ENCODE measurements at places on chromosomes 3 and 15.

GRCh38 chr15:90020021-90020735 lies 19.1 kb downstream of the ZNF710 start:
- no peak for DNase-seq

DNA sequence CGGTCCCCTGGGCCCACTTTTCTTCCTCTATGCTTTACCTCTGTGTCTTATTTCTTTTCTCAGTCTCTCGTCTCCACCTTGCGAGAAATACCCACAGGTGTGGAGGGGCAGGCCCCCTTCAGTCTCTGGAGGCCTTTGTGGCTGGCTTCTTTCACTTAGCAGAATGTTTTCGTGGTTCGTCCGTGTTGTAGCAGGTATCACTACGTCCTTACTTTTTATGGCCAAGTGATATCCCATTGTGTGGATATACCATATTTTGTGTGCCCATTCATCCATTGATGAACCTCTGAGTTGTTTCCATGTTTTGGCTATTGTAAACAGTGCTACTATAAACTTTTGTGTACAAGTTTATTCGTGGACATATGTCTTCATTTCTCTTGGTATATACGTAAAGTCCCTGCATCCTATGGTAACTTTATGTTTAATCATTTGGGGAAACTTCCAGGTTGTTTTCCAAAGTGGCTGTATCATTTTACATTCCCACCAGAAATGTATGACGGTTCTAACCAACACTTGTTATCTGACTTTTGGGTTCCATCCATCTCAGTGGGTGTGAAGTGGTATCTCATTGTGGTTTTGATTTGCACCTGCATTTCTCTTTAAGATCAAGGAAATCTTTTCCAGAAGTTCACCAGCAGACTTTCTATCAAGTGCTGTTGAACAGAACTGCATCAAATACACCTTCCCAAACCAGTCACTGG lies 5.6 kb downstream of the PIGZ start:
- DNase-seq, result no peak

DNA sequence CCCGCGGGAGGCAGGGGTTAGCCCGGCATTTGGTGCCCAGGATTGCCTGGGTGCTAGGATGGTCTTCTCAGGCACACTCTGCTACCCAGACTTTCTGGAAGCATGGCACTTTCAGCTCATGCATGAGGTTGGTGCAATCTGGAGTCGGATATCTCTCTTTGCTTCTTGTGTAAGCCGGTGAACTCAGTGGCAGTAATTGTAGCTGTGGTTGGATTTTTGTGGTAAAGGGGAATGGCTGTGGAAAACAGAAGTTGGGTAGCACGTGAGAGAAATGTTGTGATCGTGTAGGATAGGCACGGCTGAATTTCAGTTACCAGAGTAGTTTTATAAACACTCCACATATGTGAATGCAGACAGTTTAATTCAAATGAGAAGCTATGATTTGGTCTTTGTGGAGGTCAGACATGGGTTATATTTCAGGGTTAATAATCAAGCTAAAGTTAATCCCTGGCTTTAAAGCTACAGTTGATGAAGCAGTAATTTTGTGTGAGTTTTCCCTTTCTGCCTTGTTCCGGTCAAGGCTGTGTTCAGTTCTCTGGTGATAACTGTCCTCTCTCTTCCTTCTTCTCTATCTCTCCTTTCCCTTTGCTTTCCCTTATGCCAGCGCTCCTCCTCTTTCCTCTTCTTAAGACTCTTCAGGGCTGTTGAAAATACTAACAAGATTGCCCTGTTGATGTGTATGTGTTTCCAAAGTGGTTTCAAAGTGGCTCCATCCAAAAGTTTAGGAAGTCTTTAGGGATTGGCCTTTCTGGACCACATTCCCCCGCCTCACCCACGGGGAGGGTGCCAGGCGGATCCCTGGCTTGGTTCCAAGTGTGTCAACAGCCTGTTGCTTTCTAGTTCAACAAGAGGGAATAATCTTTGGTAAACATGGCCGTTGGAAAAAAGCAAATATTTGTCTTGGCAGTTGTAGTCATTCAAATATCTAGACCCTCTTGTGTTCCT lies 404.6 kb upstream of the C2CD4B start:
- DNase-seq, result peak; percentile 59

GRCh38 chr3:112803467-112803866 lies 43.2 kb downstream of the CD200R1L start:
- DNase-seq, result no peak

- DNase-seq, result no peak
These were observed 19.0 kb upstream of the FAM240A start for GRCh38 chr3:46593274-46593862.

GRCh38 chr3:40938591-40938990 lies 260.7 kb upstream of the CTNNB1 start:
- DNase-seq, result no peak

- DNase-seq, result no peak
These were observed 23.1 kb upstream of the MBNL1 start for GRCh38 chr3:152245498-152246170.

DNA sequence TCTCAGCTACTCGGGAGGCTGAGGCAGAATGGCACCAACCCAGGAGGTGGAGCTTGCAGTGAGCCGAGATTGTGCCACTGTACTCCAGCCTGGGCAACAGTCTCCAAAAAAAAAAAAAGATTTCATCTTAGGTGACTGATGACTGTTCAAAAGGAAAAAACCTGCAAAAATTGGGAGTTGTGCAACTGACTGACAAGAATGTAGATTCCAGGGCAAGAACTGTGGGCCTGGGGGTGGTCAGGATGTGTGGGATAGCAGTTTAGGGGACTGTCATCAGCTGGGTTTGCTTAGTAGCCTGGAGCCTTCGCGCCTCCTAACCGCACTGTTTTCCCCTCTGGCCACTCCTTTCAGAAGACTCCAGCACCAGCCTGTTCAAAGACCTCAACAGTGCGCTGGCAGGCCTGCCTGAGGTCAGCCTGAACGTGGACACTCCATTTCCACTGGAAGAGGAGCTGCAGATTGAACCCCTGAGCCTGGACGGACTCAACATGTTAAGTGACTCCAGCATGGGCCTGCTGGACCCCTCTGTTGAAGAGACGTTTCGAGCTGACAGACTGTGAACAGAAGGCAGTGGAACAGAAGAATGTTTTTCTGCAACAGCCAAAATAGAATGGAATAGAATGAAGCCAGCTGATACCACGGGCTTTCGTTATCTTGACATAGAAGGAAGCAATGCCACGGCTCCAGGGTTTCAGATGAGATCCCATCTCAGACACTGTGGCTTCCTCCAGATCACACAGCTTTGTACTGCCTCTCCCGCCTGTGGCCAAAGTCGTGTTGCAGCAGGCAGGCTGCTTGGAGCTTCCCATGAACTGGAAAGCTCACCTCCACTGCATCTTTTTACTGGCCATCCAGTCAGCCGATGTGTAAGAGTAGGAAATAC lies 75.3 kb upstream of the BLM start:
- DNase-seq, result no peak

- no peak for DNase-seq
These were observed 55.0 kb upstream of the NR2E3 start for GRCh38 chr15:71755092-71755970.

DNA sequence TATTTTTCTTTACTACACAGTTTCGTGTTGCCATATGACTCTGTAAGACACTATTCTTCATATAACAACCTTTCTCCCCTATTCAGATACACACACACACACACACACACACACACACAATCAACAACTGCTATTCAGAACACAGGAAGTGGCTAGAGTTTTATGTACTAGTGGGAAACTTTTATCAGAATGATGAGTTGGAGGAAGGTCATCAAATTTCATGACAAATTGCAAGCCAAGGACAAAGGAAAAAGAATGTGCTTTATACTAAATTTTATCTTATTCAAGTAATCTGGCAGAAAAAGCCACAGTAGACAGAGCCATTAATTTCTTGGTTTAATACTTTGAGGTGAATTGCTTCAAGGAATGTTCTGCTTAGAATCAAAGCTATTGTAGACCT lies 899.8 kb downstream of the ROBO2 start:
- no peak for DNase-seq
